ENCODE measurements at places on chromosomes 11 and 22.

DNA sequence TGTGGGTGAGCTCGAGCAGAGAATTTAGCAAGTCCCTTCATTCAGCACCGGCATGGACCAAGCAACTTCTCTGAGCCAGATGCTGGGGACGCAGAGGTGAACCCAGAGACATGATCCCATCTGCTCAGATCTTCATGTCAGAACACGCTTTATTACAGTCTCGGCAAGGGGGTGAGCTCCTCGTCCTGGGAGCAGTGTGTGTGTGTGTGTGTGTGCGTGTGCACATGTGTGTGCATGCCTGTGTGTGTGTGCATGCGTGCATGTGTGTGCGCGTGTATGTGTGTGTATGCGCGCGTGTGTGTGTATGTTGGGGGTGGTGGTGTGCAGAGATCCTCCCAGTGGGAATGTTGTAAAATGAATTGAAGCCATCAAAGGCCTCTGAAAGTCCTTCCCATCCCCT lies 9.8 kb downstream of the MIAT start:
- DNase-seq = no peak

- DNase-seq = no peak
Observed at GRCh38 chr11:58832056-58832645, 12.4 kb downstream of the GLYATL2 start.

- peak; percentile 61 for DNase-seq
Observed at GRCh38 chr22:19085233-19085718, 36.9 kb downstream of the DGCR2 start.

DNA sequence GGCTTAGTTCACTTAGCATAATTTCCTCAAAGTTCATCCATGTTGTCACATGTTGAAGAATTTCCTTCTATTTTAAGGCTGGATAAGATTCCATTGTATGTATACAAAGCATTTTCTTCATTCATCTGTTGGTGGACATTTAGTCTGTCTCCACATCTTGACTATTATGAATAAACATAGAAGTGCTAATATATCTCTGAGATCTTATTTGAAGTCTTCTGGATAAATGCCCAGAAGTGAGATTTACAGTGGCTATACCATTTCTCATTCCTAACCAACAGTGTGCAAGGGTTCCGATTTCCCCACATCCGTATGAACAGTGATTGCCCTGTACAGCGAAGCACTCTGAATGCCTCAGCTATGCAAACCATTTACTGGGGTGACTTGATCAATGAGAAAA lies 6.6 kb upstream of the ZFTA start:
- DNase-seq = no peak

DNA sequence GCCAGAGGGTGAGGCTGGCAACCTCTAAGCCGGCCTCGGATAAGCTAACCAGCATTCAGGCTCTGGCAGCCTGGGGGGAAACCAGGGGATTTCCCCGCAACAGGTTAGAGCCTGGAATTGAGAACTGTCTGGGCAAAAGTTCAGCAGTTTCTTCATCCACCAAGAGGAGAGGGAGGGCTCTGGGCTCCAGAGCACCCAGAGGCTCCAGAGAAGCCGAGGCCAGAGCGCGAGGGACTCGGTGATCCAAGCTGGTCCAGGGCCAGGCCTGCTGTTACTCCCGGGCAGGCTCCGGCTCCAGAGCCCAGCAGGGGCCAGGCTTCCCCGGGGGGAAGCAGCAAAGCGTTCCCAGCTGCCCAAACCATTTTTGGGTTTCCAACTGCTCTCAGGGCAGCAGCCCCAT lies 13.3 kb upstream of the SH3BP1 start:
- no peak for DNase-seq

DNA sequence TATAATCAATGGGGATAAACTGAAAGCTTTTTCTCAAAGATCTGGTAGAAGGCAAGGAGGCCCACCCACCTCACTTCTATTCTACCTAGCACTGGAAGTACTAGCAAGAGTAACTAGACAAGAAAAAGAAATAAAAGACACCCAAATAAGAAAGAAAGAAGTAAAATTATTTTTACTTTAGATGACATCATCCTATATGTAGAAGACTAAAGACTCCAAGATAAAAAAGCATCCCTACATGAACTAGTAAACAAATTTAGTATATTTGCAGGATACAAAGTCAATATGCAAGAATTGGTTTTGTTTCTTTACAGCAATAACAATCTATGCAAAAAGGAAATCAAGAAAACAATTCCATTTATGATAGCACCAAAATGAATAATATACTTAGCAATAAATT lies 201.5 kb upstream of the KIRREL3 start:
- DNase-seq = no peak

GRCh38 chr11:67498544-67498972 lies 6.6 kb downstream of the PITPNM1 start:
- DNase-seq = no peak

GRCh38 chr11:41254966-41255365 lies 204.5 kb downstream of the LRRC4C start:
- DNase-seq = no peak

DNA sequence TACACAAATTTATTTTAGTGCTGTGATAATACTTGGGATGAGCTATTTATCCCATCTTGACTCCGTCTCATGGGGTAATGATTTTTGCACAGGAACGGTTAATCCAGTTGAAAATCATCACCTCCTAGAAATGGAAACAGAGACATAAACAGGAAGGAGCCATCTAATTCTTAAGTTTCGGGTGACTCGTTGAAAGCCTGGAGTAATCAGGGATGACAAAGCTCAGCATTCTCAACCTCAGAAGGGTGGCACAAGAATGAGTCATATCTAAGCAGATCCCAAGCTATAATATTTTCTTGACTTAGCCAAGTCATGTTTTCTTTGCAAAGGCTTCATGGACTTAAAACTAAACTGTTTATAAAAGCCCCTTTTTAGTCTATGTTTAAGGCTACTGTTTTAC lies 280.8 kb upstream of the CCDC90B start:
- DNase-seq = peak; percentile 75

GRCh38 chr11:1012740-1013630 lies 23.5 kb downstream of the MUC6 start:
- no peak for DNase-seq

DNA sequence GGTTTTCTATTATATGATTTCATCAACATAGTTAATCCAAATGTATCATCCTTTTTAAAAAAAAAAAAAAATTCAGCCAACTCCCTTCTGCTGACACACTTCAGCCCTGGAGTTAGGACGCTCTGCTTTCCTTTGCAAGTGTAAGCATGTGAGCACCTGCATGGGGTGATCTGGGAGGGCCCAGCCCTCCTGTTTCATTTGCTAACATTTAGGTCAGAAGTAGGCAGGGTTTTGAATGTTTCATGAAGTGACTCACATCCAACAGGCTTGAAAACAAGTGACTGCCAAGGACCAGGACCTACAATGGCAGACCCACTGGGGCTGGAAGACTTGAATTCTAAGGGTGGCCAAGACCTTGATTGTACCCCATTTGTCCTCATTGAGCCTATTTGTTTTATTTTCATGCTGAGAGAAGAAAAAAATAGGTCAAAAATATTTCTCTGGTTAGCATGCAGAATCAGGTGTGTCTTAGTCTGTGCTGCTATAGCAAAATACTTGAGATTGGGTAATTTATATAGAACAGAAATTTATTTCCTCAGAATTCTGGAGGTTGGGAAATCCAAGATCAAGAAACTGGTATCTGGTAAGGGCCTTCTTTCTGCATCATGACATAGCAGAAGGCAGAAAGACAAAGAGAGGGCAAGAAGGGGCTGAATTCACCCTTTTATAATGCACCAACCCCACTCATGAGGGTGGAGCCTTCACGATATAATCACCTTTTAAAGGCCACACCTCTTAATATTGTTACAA lies 137.6 kb downstream of the CD44 start:
- peak; percentile 31 for DNase-seq

- no peak for DNase-seq
Observed at GRCh38 chr11:62046568-62047100, 77.2 kb upstream of the INCENP start.

GRCh38 chr22:38167988-38168407 lies 13.6 kb downstream of the PLA2G6 start:
- no peak for DNase-seq

DNA sequence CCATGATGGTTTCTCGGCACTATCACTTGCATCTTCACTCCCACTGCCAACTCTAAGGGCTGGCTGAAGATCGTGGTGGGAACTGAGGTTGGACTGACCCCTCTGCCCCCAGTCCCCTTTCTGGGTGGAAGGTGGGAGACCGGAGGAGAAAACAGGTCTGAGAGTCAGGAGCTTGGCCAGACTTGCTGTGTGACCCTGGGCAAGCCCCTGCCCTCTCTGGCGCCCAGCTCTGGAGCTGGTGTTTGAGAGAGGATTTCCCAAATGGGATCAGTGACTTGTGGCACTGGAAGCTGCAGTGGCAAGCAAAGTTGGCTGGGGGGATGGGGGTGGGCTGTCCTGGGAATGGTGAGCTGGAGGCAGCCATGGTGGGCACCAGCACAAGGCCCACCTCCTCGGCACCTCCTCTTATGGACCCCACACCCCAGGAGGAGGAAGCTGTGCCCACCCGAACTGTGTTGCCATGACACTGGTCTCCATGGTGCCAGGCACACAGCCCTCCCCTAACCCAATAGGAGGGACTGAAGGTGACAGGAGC lies 6.5 kb upstream of the PDE2A start:
- DNase-seq = no peak

DNA sequence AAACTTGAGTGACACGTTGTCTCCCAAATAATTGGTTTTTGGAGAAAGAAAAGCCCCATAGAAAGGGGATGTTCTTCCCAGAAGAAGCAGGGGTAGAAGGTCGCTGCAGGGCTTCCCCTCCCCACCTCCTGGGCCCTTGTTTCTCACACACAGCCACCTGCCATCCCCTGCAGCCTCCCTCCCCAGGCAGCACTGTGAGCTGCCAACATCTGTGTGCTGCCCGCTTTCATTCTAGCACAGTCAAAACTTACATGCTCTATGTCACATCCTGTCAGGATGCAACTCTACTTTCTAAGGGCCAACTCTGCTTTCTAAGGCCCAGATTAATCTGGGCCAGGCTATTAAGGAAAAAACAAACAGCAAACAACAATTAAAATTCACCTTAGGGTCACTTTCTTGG lies 309.4 kb upstream of the ZC3H12C start:
- DNase-seq = no peak

- DNase-seq = no peak
Observed at GRCh38 chr11:120244476-120245365, 4.8 kb downstream of the POU2F3 start.

GRCh38 chr22:25757686-25758085 lies 15.7 kb downstream of the MYO18B start:
- DNase-seq = no peak

GRCh38 chr11:3623767-3624458 lies 17.9 kb downstream of the ART5 start:
- no peak for DNase-seq
